ENCODE measurements at places on chromosomes 3 and 15.

- DNase-seq = no peak
- no peak overlapping the region for H3K27ac ChIP-seq
- H3K4me3 ChIP-seq = no peak overlapping the region
- H3K27me3 ChIP-seq = no peaks in the 10 kb centered on the region
- H3K4me1 ChIP-seq = peaks cover 37% of the 10 kb centered on the region
- H3K36me3 ChIP-seq = no peaks in the 10 kb centered on the region
These were observed 44.8 kb upstream of the ATP2C1 start for GRCh38 chr3:130849091-130849552.

DNA sequence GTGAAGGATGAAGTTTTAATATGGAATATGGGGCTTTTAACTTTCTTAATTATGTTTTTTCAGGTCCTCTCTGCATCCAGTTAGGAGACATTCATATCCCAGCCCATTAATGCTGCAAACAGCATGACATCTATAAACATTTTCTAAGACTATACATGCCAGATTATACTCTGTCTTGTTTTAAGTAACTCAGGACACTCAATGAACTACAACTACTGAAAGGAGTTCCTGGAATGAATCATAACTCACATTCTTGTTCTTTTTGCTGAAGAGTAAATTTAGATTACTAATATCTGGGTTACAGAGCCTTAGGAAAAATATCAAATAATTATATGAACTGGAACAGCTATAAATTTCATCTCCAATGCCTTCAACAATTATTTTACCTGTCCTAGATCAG is 167.4 kb downstream of the STAG1 start:
- H3K4me1 ChIP-seq = no peaks in the 10 kb centered on the region
- DNase-seq = no peak
- no peak overlapping the region for H3K27ac ChIP-seq
- H3K4me3 ChIP-seq = no peak overlapping the region

- H3K4me3 ChIP-seq = peak overlapping the region; percentile 68
- no peak for DNase-seq
- peaks cover 5% of the 10 kb centered on the region for H3K27me3 ChIP-seq
These were observed 2.2 kb downstream of the SOX2 start for GRCh38 chr3:181713676-181714612.

- no peak overlapping the region for H3K27ac ChIP-seq
- H3K27me3 ChIP-seq = no peaks in the 10 kb centered on the region
- H3K4me3 ChIP-seq = no peak overlapping the region
These were observed 7.9 kb upstream of the OR4F6 start for GRCh38 chr15:101795455-101795854.

DNA sequence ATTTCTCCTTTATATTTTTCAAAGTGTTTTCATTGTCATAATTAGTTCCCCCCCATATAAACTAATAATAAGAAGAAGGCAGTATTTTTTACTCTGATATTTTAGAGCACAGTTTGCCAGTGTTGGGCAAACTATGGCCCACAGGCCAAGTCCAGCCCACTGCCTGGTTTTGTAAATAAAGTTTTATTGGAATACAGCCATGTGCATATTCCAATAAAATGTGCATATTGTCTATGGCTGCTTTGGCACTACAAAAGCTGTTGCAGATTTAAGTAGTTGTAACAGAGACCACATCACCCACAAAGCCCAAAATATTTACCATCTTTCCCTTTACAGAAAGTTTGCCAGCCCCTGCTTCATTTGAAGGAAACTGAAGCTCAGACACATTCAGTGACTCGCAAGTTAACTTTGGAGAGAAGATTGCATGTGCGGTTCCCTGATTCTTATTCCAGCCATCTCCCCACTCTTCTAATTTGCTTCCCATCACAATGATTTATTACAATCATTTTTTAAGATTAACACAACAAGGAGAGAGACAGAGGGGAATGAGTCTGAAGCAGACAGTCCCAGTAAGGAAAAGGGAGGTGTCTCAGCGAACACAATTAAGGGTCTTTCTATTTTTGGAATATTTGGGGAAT is 48.9 kb downstream of the RFTN1 start:
- no peaks in the 10 kb centered on the region for H3K36me3 ChIP-seq
- DNase-seq = no peak
- no peak overlapping the region for H3K27ac ChIP-seq

- H3K4me1 ChIP-seq = peaks cover 16% of the 10 kb centered on the region
- DNase-seq = peak; percentile 91
- no peaks in the 10 kb centered on the region for H3K27me3 ChIP-seq
- no peak overlapping the region for H3K27ac ChIP-seq
- no peaks in the 10 kb centered on the region for H3K36me3 ChIP-seq
These were observed 86.2 kb upstream of the PIAS1 start for GRCh38 chr15:67967871-67968431.

All from GM23338 (cell line).